ENCODE measurements at places on chromosomes 4 and X. TPM values are rescaled to one million over a fixed set of nuclear protein-coding genes. Genes with fewer than 3 reads are reported as not detected.

Gene SCFD2
- total RNA-seq: 11.3 TPM

Gene ARHGAP6
- total RNA-seq: 0.22 TPM

Gene LRP2BP
- total RNA-seq: 0.79 TPM

Gene PCDH7
- 0.20 TPM for total RNA-seq

Gene NOCT
- total RNA-seq: 18.3 TPM

Gene PPM1K
- 2.0 TPM for total RNA-seq

Gene RHOXF2
- not detected for total RNA-seq

Gene RIPPLY1
- total RNA-seq: not detected

Gene SLC2A9
- 0.65 TPM for total RNA-seq

Gene ZFP92
- total RNA-seq: 0.22 TPM

All from lung microvascular endothelial cell (primary cell).